SHP77 treated with DMSO at 0.1 percent for 48 hours (cell line): ENCODE measurements at places on chromosomes 6 and 20.

GRCh38 chr20:43749734-43750294 lies 23.0 kb upstream of the GTSF1L start:
- DNase-seq, result no peak

GRCh38 chr6:11429577-11429976 lies 108.0 kb upstream of the TMEM170B start:
- DNase-seq, result no peak

DNA sequence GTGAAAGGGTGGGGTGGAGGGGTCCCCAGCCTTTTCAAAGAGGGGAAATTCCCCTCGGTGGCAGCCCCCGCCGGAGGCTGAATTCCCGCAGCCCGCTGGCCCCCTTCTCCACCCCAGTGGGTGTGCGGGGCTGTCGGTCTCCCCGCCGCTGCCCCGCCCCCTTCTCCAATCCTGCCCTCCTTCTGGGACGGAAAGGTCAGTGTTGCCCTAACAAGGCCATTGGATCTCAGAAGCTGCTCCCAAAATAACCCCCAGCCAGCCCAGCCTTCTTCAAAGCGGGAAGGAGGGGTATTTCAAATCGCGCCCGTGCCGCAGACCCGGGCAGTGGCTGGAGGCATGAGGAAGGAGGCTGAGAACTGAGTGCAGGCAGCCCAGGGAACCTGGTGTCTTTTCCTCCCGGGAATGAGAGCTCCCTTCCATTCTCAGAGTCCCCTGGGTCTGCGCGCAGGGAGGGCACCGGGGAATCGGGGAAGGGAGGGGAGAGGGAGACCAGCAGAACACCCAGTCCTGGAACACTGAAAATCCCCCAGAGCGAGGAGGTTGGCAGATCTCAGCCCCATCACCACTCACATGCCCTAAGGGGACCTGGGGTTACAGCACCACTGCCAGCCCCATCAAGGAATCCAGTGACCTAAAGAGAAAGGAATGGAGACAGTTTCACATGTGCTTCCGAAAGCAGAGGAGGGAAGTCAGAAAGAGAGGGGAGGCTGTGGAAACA lies at the start of gene JPH2:
Gene JPH2, minus strand, starts transcription at position 135 of the 718 bp plus-strand sequence. CDS start 483 bp downstream, outside the sequence.
- DNase-seq, result no peak

DNA sequence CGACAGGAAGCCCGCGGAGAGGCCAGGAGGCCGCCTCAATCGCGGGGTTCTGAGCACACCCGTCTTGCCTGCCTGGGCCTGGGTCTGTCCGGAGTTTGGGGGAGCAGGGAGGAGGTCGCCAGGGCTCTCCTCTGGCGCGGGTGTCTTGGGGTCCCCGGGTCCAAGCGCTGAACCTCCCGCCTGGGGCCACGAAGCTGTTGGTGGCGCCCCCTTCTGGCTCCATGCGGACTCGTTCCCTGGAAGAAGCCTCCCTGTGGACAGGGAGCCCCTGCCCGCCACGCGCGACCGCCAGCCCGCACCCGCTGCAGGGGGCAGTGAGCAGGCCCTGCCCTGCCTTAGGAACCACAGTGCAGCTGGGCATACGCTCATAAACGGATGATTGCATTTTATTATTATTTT lies 44.7 kb downstream of the MCUR1 start:
- no peak for DNase-seq

DNA sequence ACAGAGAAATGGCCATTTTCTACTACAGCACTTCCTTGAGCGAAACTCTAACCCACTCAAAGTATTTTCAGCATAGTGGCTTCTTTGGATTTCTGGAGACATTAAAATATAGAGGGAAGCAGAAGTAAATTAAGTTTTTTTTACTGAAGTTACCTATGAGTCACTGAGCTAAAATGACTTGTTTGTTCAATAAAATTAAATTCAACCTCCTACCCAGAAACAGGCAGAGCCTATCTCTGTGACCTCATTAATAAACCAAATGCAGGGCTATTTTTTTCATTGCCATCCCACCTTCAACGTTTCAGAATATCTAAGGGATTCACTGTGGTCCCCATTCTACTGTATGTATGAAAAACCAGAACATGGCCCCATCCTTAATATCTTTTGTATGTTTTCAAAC lies 133.0 kb downstream of the MTFR2 start:
- DNase-seq, result no peak

- DNase-seq, result no peak
Observed at GRCh38 chr6:113388996-113389395, 468.1 kb upstream of the MARCKS start.

- no peak for DNase-seq
Observed at GRCh38 chr6:20922743-20923142, 388.5 kb downstream of the CDKAL1 start.

DNA sequence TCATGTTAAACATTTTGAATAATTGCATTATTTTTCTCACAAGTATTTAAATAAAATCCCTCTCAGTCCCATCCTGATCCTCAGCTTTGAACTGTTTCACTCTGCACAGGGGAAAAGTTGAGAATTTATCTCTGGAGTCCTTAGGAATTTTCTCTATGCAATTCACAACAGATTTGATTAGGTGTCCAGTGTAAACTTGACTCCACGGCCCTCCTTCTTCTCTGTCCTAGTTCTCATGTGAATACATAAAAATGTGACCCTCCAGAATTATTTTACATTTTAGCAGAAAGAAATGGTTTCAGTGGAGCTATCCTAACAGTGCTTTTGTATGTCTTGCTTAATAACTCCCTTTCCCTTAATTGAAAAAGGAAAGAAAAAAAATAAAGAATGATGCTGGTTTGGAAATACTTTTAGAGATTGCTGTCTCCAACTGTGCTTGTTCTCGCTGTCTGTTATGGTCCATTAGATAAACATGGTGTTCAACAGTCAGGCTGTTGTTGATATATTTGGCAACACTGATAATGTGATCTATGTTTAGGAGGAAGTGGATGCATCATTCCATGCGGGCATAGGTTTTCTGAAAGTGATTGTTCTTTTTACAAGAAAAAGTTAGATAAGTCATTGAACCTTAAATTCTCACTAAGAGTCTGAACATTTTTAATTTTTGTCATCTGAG lies 599.4 kb upstream of the CITED2 start:
- no peak for DNase-seq

GRCh38 chr6:44056392-44057237 lies 70.6 kb downstream of the MRPL14 start:
- no peak for DNase-seq

- DNase-seq, result no peak
Observed at GRCh38 chr20:38730167-38730988, 6.1 kb downstream of the SLC32A1 start.

DNA sequence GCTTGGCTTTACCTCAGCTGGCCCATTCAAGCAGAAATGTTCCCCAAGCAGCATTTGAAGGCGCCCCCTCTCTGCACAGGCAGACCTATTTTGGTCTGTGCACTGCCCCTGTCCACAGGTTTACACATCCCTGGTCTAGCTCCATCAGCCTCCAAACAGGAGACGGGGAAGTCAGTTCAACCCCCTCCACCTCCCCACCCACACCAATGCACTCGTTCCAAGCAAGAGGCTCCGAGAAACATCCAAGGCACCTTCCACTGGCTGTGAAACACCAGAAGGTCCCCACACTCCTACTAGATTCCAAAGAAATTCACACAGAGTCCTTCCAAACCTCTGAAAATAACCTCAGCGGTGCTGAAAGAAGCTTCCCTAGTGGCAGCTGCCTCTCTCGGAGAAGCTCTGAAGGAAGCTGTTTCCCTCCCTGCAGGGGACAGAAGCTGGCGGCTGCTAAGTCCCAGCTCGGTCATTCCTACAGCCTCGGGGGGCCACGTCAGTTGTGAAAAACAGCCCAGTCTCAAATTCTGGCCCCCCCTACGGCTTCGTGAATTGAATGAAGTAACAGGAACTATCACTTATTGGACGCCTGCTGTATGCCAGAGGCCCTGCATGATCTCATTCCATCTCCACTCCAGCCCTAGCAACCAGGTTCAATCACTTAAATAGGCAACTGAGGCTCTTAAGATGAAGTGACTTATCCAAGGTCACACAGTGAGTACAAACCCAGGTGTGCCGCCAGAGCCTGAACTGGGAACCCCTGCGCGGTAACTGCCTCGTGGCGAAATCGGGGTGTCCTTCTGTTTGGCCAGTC lies 815 bp downstream of the SPATA2 start:
- DNase-seq, result no peak

DNA sequence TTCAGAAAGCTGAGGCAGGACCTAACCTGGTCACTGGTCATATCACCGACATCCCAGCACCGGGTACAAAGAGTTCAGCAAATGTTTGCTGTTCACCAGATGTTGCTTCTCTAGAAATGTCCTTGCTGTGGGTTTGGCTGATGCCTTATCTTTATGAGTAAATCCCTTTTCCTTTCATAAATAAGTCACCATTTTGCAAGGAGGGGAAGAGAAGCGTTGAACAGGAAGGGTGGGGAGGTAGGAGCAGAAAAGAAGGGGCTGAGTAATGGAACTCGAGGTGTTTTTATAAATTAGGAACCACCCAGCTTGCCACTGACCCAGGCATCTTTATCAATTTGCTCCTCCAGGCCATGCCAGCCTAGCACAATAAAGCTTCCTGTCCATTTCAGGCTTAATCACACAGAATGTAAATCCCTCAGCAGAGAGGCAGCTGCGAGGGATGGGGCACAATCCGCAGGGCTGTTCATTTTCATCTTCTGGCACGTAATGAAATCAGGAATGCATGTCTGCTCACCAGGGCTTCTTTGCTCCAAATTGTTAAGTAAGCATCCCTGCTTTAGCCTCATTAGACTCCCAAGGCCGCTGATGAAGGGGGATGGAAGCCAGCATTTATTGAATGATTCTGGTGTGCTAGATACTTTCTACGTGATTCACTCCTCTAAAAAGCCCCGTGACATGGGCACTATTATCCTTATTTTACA lies 371.9 kb upstream of the CHD6 start:
- no peak for DNase-seq

GRCh38 chr6:8000636-8001035 lies 63.6 kb downstream of the BLOC1S5 start:
- DNase-seq, result no peak

DNA sequence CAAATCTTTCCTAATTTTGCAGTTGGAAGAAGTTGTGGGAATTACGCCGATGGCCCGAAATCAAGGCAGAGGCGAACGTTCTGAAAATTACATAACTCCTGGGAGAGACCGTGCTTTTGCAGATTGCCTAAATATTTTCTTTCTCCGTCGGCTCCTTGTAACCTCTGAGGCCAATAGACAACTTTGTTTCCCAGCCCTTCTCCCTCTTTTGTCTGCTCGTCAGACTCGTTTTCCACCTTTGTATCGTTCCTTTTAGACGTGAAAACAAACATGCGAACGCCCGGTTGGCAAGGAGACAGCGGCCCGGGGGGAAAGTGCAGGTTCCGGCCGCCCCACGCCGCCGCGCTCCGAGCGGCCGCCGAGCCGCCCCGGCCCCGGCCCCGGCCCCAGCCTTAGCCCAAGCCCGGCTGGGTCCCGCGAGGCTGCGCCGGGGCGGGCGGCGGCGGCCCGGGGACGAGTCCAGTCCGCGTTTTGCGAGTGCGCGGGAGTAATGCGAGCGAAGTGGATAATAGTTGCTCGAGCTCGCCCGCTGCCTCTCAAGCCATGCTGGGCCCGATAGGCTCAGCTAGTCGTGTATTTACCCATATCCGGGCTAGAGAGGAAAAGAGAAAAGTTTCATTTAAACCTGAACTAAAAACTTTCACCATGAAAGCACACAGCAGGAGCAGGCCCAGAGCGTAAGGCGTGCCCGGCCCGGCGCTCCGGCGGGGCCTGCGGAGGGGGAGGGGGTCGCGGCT lies at the start of gene ARID1B:
Gene ARID1B, plus strand, starts transcription at position 539 of the 737 bp plus-strand sequence. CDS start 303 bp downstream, outside the sequence.
- DNase-seq, result peak; percentile 56

DNA sequence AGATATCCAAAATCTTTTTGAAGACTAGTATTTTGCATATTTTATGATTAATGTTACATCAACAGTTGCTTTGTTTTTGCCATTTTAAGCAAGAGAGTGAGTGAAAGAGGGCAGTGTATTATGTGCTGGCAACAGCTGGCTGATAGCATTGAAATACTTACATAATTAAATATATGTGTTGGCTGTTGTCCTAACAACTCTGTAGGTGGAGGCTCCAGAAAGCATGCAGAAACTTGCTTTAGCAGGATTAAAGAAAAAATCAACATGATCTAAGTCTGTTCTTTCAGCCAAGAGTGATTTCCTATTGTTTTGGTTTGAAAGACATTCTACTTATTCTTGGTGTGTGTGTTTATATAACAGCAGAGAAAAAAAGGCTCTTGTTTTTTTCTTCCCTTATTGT lies 127.5 kb downstream of the CDKAL1 start:
- no peak for DNase-seq

DNA sequence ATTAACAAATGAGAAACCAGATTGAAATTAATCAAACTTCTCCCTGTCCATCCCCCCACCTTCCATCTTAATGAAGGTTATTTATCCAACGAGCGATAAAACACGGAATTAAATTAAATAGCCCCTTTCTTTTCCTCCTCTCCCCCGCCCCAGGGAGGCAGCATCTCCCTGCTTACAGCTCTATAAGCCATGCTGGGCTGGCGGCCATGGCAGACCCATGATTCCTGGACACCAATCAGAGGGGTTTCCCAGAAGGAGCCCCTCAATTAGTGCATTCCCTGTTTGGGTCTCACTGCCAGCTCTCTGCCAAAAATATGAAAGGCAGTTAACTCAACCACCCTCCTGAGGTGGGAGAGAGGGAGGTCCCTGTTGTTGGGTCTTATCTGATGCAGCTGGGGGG lies 33.8 kb downstream of the GRM4 start:
- no peak for DNase-seq

DNA sequence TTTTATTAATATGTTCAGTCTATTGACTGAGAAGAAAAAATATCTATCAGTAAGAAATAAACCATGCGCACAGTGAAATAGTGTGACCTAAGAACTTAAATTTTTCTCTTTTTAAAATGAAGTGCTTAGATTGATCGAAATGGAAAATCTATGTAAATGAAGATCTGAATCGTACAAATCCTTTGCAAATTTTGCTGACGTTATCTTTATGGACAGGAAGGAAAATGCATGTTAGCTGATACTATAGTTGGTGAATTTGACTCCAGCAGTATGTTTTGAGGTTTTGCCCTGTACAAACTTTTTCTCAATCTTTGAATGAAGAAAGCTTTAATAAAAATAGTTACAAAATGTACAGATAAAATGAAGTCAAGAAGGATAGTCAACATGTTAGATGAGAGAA lies 82.9 kb downstream of the NRN1 start:
- DNase-seq, result no peak

DNA sequence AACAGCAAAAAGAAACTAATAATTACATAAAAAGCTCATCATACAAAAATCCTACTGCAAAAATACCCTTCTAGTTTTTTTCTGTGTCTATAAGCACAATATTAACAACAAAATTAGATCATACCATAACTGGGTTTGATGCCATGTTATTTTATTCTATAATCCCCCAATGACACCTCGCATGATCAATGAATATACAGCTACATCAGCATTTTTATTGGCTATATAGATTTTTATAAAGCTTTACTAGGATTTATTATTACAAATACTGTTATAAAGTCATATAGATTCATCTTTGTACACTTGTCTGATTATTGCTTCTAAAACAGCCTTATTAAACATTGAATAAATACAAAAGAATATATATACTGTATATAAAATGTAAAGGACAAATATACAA lies 45.1 kb upstream of the GLP1R start:
- no peak for DNase-seq
